ENCODE measurements at places on chromosomes 7 and 10.

GRCh38 chr10:75508814-75509306 is 77.4 kb downstream of the LRMDA start:
- DNase-seq, result no peak

DNA sequence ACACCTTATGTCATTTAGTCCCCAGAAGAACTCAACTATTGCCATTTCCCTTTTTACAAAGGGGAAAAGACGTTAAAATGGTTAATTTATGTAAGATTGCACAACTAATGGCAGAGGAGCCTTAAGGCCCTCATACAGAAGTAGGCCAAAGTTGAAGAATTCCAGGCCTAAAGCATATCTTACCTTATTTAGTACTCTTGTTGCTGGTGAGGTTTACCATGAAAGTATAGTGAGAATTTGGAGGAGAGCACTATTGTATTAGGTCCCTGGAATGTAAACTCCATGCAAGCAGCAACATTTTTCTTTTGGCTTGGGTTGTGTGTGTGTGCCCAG is 731 bp upstream of the CRPPA start:
- no peak for DNase-seq

GRCh38 chr10:62652114-62652513 is 152.4 kb upstream of the ADO start:
- DNase-seq, result no peak

DNA sequence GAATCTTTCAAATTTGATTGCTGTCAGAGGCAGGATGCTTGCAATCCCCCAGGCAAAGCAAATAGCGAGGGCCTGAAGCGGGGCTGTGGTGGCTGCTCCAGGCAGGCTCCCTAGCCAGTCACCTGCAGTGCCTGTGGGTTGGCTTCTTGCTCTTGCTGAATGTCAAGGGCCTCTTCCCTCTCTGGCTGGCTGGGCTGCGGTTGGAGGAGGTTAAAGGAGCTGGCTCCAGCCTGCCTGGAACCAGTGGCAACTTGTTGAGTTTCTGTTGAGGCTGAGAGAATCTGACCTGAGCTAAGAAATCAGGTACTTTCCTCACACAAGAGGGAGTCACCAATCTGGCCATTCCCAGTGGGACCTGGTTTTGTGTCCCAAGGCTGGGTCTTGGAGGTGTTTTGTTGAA is 134.7 kb downstream of the TMEM178B start:
- DNase-seq, result no peak

- DNase-seq, result no peak
Measured at GRCh38 chr10:68047122-68047521, 28.0 kb downstream of the HERC4 start.

- DNase-seq, result no peak
Measured at GRCh38 chr10:13048762-13049161, 47.2 kb upstream of the CCDC3 start.

DNA sequence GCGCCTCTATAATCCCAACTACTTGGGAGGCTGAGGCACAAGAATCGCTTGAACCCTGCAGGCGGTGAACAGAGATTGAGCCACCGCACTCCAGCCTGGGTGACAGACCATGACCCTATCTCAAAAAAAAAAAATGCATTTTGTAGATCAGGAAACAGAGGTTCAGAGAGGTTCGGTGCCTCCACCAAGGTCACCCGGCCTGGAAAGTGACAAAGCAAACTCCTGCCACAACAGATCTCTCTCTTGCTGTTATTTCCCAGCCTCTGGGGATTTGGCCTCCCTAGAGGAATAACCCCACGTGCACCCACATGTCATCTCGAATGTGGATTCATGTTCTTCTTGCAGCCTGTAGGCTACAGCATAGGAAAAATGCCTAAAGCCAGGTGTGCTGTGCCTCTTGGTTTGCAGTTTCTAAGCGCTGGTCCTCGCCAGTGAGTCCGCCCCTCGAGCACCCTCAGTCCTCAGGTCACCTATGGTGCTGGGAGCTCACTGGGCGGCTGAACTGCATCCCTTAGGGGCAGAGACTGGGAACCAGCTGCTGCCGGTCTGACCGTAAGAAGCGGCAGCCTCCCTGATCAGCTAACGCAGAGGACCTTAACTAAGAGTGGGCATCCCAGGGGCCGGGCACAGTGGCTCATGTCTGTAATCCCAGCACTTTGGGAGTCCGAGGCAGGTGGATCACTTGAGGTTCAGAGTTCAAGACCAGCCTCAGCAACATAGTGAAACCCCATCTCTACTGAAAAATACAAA is 51.7 kb upstream of the SH2B2 start:
- no peak for DNase-seq

DNA sequence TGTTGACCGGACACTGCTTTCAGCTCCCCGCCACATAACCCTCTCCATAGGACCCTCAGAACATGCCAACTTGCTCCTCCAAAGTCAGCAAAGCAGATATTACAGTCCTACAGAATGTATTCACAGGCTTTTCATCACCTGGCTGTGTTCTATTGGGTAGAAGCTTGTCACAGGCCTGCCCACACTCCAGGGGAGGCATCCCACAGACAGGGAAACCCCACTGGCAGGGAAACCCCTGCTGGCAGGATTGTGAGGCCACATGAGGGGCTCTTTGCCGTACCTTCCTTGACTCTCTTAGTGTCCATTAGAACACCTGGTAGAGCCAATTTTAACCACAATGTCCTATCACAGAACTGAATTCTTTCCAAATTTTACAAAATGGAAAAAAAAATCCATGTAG is 344.2 kb upstream of the MGMT start:
- no peak for DNase-seq

DNA sequence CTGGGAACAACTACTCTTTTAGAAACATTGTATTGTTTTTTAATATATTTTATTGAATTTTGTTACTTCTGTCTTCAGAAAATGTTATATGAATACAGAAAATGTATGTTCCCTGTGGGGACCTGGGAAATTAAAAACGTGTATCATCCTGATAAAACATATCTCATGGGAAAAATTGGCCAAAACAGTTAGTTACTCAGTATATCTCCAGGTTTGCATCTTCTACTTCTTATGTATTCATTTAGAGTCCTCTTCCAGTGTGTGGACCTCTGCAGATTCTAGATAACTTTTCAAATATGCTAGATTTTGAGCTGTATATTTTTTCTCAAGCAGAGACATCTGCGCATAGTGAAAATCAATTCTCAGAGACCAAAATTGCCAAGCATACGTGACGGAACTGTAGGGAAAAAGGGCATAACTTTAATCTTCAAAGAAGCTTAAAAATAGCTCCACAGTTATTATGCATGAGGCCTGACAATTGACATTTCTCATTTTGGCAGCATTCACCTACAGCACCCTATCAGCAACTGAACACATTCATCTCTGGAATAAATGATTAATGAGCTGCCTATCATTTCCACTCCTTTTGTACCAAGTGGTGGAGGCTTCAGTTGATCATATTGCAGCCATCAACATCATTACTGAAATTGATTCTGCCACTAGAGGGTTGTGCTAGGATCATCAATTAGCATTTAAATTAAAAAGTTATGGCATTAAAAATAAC is 26.4 kb upstream of the UMAD1 start:
- DNase-seq, result no peak

- DNase-seq, result no peak
Measured at GRCh38 chr10:97831259-97831658, 18.4 kb upstream of the GOLGA7B start.

GRCh38 chr10:60246382-60246781 is 143.3 kb downstream of the ANK3 start:
- DNase-seq, result no peak
